ENCODE measurements at places on chromosomes 7 and 10.

DNA sequence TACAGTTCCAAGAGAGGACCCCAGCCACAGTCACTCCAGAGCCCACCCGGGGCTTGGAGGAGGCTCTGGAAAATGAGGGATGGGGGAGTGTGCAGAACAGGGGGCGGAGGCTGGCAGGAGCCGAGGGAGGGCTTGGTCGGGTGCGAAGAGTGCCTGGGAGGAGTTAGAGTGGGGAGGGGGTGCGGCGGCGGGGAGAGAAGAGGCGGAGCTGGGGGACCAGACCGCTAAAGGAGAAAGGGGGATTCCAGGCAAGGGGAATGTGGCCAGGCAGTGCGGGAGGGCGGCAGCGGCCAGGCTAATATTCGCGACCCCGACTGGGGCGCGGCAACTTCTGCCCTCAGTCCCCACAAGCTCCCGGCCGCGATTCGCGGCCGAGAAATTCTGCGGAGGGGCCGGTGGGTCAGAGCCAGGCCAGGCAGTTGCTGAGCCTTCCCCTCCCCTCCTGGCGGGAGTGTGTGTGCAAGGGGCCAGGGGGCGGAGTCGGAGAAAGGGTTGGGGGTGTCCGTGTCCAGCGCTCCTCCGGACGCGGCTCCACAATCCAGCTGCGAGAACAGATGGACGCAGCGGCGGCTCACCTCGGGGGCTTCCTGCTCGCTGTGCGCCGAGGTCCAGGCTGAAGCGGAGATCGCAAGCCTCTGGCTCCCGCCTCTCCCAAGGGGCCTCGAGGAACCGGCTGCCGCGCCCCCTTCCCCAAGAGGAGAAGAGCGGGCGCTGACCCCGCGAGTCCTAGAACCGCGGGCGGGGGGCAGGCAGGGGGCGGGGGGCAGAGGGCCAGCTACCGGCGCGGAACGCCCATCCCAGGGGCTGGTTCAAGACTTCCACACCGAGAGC lies 612 bp upstream of the SLC18A3 start:
- no peak for DNase-seq

DNA sequence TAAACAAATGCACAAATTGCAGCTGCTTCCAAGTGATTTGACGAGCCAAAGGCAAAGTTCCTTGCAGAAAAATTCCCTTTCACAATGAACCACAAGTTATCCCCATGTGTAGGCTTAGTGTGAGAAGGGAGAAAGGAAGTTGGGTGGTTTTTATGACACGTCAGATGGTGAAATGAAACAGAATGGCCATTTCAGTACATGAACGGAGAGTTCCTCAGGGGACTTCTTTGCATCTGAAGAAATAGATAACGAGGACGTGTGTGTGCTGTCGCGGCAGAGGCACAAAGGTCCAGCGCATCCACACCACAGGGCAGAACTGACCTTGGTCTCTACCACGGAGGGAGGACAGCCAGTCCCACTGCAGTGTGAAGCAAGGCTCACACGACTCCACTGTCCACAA lies 135.9 kb downstream of the PAXIP1 start:
- DNase-seq = no peak

- DNase-seq = no peak
Observed at GRCh38 chr10:116772909-116773705, 30.7 kb upstream of the HSPA12A start.

DNA sequence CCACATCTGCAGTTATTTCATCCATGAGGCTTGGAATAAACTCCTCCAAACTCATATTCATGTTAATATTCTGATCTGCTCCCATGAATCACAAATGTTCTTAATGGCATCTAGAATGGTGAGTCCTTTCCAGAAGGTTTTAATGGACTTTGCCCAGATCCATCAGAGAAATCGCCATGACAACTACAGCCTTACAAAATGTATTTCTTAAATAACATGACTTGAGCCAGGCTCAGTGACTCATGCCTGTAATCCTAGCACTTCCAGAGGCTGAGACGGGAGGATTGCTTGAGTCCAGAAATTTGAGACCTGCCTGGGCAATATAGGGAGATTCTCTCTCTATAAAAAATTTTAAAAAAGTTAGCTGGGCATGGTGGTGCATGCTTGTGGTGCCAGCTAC lies 102.1 kb upstream of the TMEM168 start:
- DNase-seq = no peak

- no peak for DNase-seq
Observed at GRCh38 chr7:46933596-46933995, 648.3 kb downstream of the TNS3 start.

DNA sequence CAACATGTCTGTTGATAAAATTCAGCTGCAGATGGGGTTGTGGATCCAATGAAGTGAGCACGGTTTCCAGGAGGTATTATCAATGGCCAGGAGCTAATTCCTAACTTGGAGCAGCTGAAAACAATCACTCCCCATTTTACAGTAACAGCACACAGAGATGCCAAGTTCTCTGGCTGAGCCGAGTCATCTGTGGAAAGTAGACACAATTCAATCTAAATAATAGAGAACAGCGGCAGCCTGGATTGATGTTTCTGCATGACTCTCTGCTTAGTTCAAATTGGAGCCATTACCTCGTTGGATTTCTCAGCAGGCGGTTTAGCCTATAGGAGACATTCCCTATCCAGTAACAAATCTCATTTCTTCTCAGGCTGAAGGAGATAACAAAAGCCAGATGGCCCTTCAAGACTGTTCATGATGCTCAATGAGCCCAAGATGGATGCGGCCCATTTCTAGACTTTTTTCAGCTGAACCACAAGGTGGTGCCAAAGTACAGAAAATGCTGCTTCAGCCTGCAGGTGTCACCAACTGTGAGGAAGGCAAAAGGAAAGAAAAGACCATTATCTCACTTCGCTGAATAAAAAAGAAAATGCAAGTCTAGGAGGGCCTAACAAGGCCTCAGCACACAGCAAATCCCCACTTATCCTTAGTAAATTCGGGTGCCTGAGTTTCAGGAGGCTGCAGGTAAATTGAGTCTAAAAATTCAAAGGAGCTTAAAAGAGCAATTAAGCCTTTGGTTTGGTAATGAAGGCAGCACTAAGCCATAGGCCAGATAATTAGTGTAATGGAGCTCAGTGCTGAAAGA lies 83.7 kb downstream of the SLC16A9 start:
- DNase-seq = no peak

DNA sequence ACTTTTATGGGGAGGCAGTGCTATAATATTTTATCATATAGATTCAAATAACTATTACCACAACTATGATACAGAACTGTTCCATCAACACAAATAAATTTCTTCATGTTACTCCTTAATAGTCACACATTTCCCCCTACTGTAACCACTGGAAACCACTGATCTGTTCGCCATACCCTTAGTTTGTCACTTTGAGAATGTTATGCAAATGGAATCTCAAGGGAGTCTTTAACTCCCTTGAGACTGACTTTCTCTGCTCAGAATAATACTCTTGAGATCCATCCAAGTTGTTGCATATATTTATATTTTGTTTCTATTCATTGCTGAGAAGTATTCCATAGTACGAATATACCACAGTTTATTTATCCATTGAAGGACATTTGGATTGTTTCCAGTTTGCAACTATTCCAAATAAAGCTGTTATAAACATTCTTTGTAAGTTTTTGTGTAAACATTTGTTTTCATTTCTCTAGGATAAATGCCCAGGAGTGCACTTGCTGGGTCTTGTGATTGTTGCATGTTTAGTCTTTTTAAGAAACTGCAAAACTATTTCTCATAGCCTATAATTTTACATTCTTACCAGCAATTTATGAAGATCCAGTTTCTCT lies 19.7 kb upstream of the PON2 start:
- DNase-seq = no peak

- DNase-seq = no peak
Observed at GRCh38 chr7:80039251-80039884, 95.3 kb upstream of the GNAI1 start.

DNA sequence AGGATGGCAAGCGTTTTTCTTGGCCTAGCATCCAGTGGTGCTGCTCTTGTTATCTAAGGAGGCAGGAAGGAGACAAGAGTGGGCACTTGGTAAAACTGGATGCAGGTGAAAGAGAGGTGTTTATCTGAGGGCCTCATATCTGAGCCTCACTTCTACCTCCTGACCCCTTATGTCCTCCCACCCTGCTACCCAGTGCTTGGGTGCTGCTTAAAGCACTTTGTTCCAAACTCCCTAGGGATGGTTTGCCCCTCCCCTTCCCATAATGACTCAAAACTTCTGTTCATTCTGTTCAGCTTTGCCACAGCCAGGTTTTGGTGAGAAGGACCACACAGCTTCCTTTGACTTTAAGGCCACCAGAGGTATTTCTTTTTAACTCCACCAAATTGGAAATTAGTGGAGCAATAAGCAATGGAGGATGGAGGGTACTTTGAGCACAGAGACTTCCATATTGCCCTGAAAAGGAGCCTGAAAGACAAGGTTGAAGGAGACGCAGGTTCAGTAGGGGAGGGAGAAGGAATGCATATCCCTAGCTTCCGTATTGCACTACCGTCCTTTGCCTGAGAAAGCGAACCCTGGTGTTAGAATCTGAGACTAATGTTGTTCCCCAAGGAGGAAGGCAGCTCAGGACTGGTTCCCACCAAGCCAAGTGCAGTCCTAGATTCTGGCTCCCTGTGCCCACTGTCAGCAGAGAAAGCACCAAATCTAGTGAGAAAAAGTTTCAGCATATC lies 30.1 kb downstream of the ENTPD1 start:
- no peak for DNase-seq

DNA sequence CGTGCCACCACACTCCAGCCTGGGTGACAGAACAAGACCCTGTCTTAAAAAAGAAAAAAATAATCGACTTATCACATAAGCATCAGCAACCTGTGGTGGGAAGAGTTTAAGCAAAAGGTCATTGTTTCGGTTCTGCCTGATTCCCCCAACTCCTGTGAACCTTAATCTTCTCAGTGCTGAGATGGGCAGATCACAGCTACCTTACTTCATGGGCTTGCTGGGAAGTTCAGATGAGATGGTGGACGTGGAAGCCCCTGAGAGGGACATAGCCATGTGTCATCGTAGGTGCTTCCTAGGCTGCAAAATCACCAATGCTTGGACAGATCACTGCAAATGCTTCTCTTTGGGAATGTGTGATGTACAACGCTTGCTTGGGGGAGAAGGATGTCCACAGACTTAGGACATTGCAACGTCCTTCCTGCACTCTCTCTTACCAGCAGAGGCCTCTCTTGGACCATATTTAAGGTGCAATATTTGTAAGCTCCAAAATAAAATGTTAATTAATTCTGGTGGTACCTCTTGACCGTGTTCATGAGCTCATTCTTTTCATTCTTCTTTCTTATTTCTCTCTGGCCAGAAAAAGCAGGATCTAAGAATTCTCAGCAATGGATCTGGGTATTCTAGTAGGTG lies 8.6 kb downstream of the GJD4 start:
- DNase-seq = no peak

GRCh38 chr7:154640266-154640865 lies 362.6 kb downstream of the PAXIP1 start:
- DNase-seq = no peak

DNA sequence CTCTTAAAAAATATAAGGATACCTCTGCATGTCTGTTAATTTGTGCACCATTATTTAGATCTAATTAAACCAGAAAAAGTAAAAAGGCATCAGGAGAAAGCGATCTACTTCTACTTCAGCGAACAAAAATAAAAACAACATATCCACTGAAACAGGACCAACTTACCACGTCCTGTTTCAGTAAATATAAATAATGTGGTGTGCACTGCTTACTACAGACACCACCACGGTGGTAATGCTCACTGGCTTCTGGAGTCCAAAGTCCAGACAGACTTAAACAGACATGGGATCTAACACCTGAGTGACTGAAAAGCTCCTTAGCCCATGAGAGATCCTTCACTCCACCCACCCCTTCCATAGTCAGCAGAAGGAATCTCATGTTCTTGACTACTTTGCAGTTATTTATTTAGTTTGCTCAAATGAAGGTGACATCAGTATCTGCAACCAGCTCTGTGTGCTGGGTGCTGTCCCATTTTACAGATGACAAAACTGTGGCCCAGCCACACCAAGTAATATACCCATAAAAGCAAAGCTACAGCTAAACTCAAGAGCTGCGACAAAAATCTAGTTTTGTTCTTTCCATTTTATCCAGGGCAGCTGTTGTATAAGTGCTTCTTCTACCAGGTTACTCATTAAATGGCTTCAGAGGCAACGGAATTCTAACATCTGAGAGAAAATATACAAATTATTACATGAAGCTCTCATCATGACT lies 62.1 kb upstream of the NCAPG2 start:
- DNase-seq = no peak

GRCh38 chr10:11301571-11302111 lies 284.0 kb downstream of the CELF2 start:
- DNase-seq = no peak

DNA sequence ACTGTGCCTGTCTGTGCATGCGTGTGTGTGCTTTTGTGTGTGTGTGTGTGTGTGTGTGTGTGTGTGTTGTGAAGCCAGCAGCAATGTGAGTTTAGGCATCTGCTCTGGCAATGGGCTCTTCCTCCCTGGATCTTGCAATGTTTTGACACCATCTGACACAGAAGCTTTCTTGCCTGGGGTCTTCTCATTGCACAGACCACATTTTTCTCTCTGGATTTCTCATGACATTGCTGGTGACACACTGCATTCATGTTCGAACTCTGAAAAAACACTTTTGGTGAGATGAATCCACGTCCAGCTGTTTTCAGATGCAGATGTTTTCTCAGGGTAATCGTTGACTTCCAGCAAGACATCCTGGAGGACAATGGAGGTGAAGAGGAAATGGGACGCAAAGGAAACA lies 63.0 kb upstream of the FZD8 start:
- DNase-seq = no peak

- DNase-seq = no peak
Observed at GRCh38 chr7:116097365-116098009, 66.9 kb upstream of the TFEC start.

- DNase-seq = no peak
Observed at GRCh38 chr7:73397521-73398281, 35.9 kb upstream of the FZD9 start.

- no peak for DNase-seq
Observed at GRCh38 chr10:9331583-9332008, 1277.1 kb downstream of the GATA3 start.

DNA sequence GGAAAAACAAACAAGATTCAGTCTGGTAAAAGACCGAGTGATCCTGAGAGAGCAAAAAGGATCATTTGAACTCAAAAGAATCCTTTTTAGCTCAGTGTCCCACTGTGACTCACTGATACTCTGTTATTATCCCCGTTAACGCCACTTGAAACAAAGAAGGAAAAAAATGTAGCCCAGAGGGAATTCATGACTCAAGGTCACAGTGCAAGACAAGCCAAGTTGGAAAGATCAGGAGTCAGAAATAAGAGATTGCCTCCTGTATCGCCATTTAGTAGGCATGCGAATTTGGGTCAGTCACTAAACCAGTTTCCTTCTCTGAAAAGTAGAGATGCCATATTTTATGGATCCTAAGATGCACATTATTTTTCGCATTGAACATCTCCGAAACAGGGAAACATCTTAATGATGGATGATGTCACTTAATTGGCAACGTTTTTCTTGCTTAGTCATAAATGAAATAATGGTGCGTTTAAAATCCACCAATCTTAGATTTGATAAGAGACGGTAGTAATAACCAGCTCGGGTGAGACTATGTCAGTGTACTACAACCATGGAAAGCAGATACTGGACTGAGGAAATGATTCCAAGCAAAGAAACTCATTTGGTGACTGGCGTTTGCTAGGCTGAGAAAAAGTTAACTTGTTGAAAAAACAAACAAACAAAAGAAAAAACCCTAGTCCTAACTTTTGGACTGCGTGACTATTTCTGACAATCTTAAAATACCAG lies 502.0 kb upstream of the CELF2 start:
- DNase-seq = no peak

- no peak for DNase-seq
Observed at GRCh38 chr7:133139350-133139749, 57.5 kb upstream of the CHCHD3 start.
